ENCODE measurements at places on chromosomes 13 and 19.
A peak's percentile ranks its signal among the peaks of the same experiment; 100 is the strongest.

- DNase-seq = peak; percentile 62
Observed at GRCh38 chr19:38095411-38096308, 128.4 kb downstream of the DPF1 start.

DNA sequence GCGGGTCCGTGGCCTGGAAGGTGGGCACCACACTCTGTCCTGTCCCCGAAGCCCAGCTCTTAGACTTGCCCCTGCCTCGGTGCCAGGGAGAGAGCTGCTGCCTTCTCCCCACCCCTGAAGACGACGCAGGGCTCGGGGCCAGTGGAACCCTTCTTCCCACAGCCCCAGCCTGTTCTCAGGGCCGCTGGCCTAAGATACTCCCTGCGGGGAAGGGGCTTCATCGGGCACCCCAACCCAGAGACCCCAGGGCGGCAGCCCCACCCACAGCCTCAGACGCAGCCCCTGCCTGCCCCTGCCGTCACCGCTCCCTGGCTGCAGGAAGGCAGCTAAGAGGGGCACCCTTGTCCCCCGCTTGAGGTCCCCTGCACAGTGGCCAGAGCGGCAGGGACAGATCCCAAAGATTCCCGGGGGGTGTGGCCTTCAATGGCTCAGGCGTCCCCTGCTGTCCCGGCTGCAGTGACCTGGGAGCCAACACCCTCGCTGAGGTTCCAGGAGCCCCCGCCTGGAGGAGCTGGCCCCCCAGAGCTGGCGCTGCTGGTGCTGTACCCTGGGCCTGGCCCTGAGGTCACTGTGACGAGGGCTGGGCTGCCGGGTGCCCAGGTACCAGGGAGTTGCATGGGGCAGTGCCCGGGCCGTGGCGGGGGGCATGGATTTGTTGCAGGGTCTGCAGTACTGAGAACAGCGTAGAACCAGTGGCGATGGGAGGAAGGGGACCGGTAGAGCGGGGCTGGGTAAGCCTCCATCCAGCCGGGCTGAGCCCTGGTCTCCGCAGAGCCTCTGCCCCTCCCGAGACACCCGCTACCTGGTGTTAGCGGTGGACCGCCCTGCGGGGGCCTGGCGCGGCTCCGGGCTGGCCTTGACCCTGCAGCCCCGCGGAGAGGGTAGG is 1.0 kb downstream of the AMH start:
- no peak for DNase-seq

GRCh38 chr19:32231020-32231419 is 114.4 kb upstream of the ZNF507 start:
- DNase-seq = no peak

GRCh38 chr19:53007606-53008005 is 6.1 kb upstream of the ERVV-1 start:
- no peak for DNase-seq

DNA sequence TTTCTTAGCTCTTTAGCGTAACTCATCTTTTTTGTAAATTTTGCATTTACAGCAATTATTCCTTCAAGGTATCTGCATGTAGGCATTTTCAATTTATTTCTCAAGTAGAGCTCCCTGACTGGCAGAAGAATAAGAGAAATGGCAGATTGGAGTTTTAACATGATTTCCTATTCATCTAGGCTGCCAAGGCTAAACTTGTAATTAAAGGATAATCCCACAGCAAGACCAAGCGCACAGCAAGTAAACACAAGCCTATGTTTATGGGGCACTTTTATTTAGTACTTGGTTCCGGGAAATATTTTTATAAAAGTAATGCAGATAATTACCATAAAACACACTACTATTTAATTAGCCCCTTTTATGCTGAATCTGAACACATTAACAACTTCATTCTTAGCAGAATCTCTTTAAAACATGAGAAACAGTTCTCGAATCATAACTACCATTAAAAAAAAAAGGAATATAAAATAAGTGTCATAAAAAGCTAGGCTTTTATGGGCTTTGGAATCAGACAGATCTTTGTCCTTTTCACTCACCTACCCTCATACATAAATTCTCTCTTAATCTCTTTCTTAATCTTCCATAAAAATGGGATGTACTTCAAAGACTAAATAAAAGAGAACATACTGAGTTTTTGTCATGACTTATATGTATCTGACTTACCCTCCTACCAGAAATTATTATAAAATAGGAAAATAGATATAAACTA is 961.6 kb upstream of the MIR17HG start:
- peak; percentile 57 for DNase-seq

Measured in NCI-H1417 (cell line).